ENCODE measurements at places on chromosomes 2 and 18.

GRCh38 chr2:217277646-217278398 lies 418.0 kb upstream of the TNP1 start:
- DNase-seq, result no peak

- no peak for DNase-seq
Observed at GRCh38 chr2:216936954-216937357, 77.1 kb upstream of the TNP1 start.

DNA sequence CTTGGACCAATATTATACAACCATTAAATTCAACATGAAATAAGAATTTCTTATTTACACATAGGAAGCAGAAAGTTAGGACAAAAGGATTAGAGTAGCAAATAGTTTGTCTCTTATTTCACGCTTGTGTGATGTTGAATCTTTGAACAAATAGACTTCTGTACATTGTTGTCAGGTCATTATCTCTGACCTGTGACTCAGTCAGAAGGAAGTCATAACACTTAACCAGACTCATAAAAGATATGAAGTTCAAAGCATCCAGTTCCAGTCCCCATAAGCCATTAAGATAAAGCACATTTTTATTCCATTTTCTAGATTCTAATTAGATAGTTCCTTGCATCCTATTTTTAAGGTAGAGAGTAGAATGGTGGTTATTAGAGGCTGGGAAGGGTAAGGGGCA lies 130.8 kb downstream of the UPP2 start:
- no peak for DNase-seq

DNA sequence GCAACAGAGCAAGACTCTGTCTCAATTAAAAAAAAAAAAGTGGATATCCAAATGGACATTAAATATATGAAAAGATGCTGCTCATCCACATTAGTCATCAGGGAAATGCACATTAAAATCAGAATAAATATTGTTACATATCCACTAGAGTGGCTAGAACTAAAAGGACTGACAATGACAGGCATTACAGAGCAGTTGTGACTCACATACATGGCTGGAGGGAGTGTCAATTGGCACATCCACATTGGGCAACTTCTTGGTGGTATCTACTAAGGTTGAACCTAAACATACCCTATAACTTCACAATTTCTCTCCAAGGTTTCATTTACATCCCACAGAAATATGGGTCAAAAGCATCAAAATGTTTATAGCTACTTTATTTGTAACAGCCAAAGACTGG lies 14.0 kb upstream of the DNER start:
- DNase-seq, result no peak

GRCh38 chr18:49944663-49945062 lies 131.3 kb upstream of the ACAA2 start:
- DNase-seq, result no peak

DNA sequence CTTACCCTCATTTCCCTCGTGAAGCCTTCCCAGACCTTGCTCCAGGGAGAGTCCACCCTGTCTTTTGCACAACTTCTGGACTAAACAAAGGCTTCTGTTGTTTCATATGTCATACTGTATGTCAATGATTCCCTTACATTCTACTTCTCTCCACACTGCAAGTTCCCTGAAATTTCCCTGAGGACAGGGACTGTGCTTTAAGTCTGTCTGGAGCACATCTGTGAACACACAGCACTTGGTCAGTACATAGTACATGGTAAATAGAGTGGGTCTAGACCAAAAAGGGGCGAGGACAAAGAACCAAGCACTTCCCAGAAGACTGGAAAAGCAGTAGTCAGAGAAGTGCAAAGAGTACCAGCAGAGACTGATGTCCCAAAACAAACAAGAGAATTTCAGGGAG lies 23.7 kb upstream of the IMPA2 start:
- no peak for DNase-seq

DNA sequence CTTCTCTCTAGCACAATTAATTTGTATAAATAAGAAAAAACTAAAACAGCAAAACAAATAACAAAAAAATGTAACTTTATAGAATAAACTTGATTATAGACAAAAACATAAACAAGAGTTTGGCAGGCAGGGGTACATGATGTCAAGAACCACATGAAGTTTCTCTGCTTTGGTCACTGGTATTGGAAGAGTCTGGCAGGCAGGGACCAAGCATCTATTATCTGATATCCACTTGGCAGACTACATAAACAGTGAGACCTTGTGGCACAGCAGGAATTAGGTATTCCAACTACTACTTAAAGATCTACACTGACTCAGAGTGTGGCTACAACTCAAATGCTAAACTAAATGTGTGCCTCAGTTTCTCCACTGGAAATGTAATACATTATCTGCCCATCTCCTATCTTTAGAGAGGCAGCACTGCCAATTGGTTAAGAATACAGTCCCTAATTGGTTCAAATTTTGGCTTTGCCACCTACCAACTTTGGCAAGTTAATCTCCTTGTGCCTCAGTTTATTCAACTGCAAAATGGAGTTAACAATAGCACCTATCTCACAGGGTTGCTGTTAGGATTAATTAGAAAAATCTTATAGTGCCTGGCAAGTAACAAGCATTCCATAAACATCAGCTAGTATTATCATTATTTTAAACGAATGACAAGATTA lies 2.7 kb downstream of the MAP4K3 start:
- DNase-seq, result no peak

DNA sequence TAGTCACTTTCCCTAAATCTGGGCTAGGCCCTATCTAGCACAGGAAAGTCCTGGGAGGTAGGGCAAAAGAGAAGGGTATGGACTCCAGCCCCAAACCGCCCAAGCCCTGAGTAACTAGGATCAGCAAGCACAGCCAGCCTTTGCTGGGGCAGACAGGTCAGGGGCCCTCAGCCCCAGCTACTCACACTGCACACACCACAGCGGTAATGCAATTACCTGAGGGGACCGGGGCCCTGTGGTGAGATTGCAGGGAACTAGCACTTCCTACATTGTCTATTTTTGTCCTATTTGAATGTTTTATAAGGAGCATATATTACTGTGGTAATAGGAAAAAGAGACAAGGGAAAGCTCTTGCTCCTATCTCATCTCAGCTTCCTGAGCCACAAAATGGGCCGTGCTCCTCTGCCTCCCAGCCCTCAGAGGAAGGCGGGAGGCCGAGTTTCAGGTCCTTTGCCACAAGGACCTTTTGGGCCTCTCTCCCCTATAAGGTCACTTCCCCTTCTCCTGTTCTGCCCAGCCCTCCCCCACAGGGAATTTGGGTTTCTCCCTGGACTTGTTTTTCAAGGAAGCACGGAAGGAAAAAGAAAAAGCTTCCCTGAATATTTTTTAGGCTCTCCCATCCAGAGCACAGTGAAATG lies 20.5 kb downstream of the RAB11FIP5 start:
- DNase-seq, result no peak

- DNase-seq, result no peak
Observed at GRCh38 chr2:11914455-11914854, 168.0 kb downstream of the LPIN1 start.

DNA sequence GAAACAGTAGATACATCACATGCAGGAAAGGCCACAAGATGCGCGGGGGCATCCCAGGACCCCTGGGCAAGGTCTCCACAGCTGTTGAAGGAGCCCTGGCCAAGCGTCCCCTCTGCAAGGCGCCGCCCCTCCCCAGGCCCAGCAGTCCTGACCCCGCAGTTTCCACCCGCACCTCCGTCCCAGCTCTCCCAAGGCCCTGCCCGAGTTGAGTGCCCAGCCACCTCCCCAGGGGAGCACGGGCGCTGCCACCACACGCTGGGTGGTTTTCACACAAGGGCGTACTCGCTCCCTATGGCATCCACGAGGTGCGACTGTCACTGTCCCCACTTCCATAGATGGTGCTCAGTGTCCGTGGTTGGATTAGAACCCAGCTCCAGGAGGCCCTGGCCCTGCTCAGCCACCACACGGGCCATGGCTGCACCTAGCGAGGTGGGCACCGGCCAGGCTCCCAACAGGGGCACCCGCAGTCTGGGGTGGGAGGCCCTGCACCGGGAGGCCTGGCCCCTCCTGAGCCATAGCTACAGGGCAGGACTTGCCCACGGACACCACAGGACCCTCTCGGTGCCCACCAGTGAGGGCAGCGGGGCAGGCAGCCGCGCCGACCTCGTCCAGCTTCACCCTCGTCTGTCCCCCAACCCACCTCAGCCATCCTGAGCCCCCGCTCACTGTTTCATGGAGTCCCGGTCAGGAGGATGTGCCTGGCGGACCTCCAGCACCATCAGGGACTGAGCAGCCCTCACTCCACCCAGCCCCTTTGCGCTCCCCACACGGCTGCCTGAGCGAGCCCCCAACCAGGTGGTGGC lies 36.0 kb downstream of the KIF1A start:
- no peak for DNase-seq

DNA sequence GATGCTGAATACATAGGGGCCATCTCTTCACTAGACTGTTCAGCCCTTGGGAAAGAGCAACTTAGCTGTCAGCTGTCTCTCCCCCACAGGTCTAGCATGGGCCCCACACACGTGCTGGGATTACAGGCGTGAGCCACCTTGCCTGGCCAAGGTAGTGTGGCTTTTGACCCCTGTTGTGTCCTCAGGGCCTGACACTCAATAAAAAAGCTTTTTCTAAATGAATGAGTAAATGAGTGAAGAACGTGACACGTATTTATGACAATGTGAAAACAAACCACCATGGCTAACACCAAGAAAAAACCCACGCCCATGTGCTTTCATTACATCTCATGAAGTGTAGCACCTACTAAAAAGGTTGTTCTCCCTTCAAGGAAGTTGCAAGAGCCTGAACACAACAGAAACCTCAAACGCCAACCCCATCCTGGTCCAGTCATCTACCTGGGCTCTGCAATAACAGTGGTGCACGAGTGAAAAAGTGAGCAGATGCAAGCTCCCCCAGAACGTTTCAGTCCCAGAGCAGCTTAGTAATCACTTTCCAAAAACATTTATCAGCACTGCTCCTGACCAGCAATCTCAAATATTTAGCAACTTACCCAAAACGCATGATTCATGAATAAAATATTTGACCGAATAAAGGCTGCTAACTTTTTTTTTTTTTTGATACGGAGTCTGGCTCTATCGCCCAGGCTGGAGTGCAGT lies 3.4 kb downstream of the WDFY1 start:
- DNase-seq, result no peak

GRCh38 chr2:57920342-57920939 lies 126.2 kb upstream of the VRK2 start:
- DNase-seq, result no peak

DNA sequence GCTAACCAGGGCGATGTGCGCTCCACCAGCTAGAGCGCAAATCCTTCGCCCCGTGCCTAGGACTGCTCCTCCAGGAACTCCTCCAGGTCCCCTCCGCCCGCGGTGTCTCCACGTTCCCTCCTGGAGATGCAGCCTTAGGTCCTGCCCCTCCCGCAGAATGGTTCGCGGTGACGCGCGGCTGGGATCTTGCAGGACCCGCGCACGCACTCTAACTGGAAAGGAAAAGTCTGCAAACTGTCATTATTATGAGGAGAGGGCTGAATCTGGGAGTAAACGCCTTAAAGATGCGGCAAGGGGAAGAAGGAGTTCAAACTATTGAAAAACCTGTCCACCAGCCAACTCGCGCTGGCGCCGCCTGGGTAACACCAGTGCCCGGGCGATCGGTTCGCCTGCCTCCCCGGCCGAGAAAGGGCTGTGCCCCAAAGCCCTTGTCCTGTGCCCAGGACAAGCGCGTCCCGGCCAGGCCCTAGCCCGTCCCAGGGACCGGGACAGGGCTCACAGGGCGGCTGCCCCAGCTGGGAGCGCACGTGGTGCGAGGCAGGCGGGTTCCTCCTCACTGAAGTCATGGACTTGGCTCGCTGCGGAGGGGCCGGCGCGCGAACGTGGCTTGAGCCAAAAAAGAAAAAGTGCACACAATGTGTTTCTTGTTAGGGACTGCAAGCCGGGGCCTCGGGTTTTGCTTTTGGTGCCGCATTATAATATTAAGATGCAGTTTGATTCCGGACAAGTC lies 5.5 kb upstream of the ID2 start:
- DNase-seq, result no peak

GRCh38 chr18:62523631-62524439 lies 1.0 kb downstream of the ZCCHC2 start:
- peak; percentile 17 for DNase-seq

DNA sequence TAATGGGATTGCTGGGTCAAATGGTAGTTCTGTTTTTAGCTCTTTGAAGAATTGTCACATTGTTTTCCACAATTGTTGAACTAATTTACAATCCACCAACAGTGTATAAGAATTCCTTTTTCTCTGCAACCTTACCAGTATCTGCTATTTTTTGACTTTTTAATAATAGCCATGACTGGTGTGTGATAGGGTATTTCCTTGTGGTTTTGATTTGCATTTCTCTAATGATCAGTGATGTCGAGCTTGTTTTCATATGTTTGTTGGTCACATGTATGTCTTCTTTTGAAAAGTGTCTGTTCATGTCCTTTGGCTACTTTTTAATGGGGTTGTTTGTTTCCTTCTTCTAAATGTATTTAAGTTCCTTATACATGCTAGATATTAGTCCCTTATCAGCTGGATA lies 322.3 kb downstream of the CDH2 start:
- DNase-seq, result no peak

- DNase-seq, result no peak
Observed at GRCh38 chr2:213279116-213279620, 5.1 kb upstream of the SPAG16 start.

DNA sequence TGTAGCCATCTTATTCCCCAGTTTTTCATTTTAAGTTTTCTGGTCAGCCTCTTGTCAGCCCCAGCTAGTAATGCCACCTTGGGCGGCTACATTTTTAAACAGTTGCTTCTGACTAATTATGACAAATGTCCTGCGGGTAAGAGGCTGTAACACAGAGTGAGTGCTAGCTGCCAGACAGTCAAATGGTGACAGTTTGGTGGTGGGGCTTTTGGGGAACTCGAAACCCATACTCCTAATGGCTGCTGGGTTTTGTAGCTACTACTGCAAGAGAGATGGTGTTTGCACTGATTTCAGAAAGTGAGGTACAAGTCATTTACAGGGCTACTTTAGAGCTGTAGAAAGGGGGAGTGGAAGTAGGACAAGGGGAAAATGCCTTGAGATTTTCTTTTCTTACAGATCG lies 48.2 kb downstream of the ZCCHC2 start:
- no peak for DNase-seq

DNA sequence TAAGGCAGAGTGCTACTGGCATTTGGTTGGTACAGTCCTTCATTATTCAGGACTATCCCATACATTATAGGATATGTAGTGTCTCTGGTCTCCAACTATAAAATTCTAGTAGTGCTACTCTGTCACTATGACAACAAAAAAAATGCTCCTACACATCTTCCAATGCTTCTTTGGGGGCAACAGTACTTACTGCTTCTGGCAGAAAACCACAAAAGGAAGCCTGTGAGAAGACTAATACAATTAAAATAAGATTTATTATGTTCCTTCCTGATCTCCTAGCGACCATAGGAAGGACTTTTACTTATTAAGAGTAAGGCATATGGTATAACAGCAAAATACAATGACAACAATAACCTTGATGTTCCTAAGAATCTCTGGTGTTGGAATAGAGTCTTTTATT lies 48.4 kb upstream of the CPO start:
- no peak for DNase-seq

DNA sequence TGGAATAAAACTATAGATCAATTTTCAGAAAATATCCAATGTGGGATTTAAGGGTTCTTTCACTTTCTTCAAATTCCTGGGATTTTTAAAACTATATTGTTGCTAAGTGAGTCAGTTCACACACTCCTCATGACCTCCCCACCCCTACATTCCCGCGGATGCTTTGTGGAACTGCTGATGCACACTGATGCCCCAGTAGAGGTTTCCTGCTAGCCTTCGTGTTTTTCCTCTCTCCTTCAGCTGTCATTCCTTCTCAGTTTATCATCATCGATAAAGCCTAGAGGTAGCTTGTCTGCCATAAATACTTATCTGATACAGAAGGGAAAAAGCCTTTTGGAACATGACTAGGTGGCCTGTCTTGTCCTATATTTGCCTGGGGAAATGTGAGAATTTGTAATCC lies 67.4 kb upstream of the GALNT5 start:
- DNase-seq, result no peak

All from stimulated activated CD4-positive, alpha-beta T cell treated with anti-CD3 and anti-CD28 coated beads, Interleukin-15, amount 100 ng/mL, for 1 hour (primary cell).